ENCODE measurements at places on chromosomes 13 and 19.

GRCh38 chr13:36981156-36981743 lies 17.9 kb downstream of the ALG5 start:
- DNase-seq, result no peak

GRCh38 chr13:111912991-111913760 lies 153.8 kb upstream of the SOX1 start:
- DNase-seq, result no peak

- no peak for DNase-seq
These were observed 365.4 kb downstream of the NDFIP2 start for GRCh38 chr13:79846386-79846785.

DNA sequence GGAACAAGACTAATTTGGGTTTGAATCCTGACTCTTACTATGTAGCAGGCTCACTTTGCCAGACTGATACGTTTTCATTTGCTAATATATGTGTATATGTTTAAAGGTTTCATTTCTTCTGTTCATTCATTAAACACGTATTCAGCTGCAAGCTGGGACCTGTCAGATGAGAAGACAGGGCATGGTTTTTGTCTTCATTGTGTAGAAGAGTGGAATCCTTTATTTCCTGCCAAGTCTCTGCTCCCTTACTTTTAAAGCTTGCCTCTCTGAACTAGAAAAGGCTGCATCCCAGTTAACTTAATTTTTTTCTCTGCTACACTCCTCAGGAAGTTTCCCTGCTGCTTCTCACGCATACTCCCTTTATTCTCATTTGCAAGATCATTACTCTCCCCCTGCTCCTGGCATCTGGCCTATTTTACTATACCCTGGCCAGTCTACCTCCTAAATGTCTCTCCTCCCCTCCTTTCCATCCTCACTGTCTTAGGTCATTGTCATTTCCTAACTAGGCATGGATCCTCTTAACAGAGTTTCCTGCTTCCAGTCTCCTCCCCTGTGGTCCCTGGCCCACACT lies 141.0 kb upstream of the TMTC4 start:
- no peak for DNase-seq

DNA sequence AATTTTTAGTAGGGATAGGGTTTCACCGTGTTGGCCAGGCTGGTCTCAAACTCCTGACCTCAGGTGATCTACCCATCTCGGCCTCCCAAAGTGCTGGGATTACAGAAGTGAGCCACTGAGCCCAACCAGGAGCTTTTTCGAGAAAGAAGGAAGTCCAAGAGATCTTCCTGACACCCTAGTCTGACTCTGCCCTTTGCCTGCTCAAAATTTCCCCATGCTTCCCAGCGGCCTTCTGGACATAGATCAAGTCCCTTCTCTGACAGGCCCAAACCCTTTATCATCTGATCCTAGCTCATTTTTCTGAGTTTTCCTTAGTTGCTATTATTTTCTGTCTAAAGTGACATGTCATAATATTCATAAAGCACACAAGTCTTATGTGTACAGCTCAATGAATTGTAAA lies 1.5 kb upstream of the BAX start:
- no peak for DNase-seq

DNA sequence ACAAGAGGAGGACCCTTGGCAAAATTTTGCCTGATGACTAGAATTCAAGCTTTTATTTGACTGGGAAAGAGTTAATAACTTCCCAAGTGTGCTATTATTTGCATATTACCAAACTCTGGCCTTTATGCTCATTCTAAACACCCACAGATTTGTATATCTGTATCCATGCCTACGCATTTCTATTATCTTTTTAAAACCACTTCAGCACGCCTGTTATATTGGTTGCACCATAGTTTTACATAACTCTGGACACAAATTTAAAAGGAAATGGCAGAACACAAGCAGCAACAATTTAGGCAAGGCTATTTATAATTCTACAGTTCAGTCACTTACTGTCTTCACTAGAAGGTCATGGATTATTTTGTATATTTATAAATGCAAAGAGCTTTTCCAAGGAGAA lies 3.7 kb upstream of the RASL11A start:
- DNase-seq, result no peak

- no peak for DNase-seq
These were observed 429.9 kb downstream of the SPRY2 start for GRCh38 chr13:79910875-79911540.

DNA sequence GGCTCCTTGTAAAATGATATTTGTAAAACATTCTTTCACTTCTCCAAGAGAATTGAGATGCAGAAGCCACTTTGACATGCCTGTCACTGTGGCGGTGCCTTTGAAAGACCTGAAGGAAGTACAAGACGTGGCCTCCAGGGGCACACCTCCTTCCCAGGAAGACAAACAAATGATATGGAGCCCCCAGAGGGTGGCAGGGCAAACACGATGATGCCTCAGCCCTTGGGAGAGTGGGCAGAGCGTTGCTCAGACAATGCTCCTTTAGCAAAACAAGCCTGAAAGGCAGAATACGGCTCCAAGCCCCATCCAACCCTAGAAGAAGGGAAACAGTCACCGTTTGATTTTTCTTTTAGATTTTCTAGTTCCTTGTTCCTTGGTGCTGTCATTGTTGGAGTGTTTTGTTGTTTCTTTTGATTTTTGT lies 9.2 kb upstream of the ATP12A start:
- no peak for DNase-seq

GRCh38 chr13:110915057-110915873 lies at the start of gene ANKRD10:
TSS of gene ANKRD10 (minus strand) at chr13:110915069. CDS start at chr13:110914934, 135 bp downstream.
- DNase-seq, result peak; percentile 96

GRCh38 chr13:110699148-110700145 lies 6.5 kb downstream of the CARS2 start:
- no peak for DNase-seq

- DNase-seq, result no peak
These were observed 9.7 kb downstream of the INAFM1 start for GRCh38 chr19:47284324-47284899.
